ENCODE measurements at places on chromosomes 6 and 20.

- DNase-seq: no peak
Observed at GRCh38 chr6:1987640-1988039, 257.8 kb downstream of the GMDS start.

DNA sequence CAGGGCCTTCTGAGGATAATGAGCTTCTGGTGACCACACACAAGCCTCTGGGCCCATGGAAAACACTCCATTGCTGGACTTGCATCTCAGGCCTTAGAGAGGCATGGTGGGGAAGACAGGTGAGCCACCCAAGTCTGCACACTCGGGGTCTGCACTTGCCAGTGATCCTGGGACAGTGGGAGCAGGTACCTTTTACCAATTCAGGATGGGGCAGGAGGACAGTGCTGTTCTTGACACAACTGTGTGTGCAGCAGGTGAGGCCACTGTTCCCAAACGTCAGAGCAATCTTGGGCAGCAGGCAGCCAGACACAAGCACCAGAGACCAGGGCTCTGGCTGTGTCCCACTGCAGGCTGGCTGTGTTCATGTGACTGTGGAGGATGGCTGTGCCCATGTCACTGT, 221.3 kb downstream of the ERMARD start:
- DNase-seq: no peak

DNA sequence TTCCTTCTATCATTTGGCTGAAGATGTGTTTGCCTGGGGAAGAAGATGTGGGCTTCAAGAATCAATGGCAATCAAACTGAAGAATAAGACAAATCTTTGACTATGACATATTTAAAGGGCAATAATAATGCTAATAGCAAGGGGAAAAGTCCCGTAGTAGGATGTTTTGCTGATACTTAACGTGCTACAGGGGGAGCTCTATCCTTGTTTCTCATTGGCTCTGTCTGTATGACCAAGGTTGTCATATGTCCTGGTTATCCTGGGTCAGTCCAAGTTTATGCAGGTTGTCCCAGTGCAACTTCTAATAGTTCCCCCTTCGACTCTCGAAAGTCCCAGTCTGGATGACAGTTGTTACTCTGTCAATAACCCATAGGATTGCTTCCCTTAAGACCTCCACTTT, 321.3 kb downstream of the DHX35 start:
- DNase-seq: no peak

GRCh38 chr20:22052025-22052650, 346.7 kb downstream of the PAX1 start:
- no peak for DNase-seq

GRCh38 chr20:64035066-64035932, 683 bp upstream of the C20orf204 start:
- peak; percentile 59 for DNase-seq

DNA sequence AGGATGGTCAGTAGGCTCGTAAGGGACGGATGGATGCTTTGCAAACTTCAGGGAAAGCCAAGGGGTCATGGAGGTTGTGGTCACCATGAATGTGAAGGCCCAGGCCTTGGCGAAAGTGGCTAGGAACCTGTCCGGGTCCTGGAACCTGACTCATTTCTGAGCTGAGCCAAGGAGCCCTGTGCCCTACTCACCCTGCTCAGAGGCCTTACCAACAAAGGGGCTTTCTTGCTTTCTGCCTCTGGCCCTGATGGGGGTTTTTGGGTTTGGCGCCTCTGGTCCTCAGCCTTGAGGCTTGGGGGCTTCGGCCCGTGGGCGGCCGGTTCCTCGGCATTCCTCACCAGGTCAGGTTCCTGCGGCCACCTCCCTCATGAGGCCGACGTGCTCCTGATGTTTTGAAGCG, 155.1 kb downstream of the DTNBP1 start:
- DNase-seq: no peak

DNA sequence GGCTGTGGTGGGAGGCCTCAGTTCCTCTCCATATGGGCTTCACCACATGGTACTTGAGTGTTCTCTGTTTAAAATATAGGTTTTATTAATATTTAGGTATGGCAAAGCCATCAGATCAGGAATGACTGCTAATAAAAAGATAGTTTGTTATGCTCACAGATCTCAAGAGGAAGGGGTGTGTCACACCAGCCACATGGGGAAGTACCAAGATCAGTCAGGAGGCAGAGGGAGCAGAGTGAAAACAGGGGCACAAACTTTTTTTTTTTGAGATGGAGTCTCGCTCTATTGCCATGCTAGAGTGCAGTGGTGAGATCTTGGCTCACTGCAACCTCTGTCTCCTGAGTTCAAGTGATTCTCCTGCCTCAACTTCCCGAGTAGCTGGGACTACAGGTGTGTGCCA, 92.1 kb upstream of the GCM1 start:
- no peak for DNase-seq

DNA sequence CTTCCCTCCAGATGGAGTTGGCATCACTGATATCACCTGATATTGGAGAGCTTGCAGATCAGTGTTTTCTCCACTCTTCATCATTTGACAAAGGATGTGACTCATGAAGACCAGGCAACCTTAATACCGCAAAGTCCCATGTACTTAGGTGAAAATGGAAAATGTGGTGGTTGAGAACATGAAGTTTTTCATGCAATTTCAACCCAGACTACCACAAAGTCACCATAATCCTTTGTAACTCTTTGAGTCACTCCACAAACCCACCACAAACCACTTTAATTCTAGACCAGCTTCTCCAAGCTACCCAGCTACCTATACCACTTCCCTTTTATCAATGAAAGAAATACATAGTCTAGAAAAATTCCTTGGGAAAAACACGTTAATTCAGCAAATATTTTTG, 7.1 kb downstream of the NHLRC1 start:
- DNase-seq: peak; percentile 7

DNA sequence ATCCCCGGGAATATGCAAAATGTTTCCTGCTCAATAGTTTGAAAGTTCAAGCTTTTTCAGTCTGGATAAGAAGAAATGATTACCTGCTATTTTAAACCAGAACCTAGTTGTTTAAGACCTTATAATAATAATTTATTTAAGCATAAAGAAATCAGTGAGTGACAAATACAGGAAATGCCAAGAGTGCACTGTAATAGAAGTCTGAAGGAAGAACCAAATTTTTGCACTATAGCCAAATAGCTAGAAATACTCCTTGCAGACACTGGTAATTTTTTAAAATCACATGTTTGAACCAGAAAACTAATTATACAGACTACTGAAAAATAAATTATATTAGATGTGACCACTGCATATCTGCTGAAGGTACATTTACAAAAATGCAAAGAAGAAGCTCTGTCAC, 93.2 kb downstream of the MMS22L start:
- no peak for DNase-seq

- DNase-seq: no peak
Observed at GRCh38 chr20:52493171-52493721, 301.7 kb upstream of the ZFP64 start.

DNA sequence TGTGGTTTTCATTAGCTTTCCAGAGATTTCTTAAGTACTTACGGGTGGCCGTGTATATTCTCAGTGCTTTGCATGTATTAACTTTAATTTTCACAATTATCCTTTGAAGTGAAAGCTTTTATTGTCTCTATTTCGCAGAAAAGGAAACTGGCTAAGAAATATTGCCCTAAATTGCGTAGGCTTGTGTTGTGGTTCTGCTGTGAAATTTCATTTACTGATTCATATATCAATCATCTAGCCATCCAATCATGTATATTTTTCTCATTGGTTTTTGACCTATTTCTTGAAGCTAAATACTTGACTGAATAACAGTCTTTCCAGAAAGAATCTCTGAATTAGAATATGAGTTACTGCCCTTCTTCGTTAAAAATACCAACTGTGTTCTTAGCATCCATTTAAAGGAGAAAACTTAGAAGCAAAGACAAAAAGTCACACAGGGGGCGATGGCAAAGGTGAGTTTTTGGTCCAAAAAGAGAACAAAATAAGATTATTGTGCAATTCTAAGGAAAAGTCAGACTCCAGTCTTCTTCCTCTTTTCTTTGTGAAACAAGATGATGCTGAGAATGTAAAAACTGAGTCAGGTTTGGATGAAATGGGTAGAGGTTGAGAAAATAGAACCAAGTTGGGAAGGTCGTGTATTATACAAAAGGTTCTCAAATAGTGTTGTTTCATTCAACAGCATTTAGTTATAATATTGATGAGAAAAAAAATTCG, 1.4 kb downstream of the CYB5R4 start:
- DNase-seq: no peak

DNA sequence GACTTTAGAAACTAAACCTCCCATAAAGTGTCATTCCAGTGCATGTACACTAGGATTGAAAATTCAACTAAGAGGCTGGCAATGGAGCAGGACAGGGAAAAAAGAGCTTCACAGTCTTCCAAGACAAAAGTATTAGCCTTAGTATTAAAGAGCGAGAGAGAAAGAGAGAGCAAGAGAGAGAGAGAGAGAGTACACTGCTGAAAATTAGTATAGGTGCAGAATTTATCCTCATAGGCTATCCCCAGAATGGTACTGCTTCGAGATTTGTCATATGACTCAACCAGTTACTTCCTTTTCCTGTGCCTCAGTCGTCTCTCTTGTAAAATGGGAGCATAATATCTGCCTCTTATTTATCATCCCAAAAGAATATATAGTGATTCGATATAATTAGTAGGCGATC, 543.2 kb upstream of the JARID2 start:
- no peak for DNase-seq

DNA sequence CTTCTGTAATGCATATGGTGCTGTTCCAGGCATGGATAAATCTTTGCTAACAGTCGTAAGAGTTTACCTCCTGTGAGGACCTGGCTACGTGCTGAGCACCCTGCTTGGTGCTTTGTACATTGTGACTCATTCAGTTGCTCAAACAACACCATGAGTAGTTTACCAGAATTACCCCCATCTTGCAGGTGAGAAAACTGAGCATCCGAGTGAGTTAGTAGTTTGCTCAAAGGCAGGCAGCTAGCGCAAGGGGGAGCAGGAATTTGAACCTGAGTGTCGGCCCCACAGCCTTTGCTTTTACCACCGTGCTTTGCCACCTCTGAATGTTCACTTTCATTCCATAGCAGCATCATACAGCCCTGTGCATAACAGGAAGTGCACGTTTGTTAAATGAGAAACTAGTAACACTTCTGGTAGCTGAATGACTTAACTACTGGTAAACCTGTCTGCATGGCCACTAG, 121.9 kb downstream of the MTHFD1L start:
- peak; percentile 57 for DNase-seq

DNA sequence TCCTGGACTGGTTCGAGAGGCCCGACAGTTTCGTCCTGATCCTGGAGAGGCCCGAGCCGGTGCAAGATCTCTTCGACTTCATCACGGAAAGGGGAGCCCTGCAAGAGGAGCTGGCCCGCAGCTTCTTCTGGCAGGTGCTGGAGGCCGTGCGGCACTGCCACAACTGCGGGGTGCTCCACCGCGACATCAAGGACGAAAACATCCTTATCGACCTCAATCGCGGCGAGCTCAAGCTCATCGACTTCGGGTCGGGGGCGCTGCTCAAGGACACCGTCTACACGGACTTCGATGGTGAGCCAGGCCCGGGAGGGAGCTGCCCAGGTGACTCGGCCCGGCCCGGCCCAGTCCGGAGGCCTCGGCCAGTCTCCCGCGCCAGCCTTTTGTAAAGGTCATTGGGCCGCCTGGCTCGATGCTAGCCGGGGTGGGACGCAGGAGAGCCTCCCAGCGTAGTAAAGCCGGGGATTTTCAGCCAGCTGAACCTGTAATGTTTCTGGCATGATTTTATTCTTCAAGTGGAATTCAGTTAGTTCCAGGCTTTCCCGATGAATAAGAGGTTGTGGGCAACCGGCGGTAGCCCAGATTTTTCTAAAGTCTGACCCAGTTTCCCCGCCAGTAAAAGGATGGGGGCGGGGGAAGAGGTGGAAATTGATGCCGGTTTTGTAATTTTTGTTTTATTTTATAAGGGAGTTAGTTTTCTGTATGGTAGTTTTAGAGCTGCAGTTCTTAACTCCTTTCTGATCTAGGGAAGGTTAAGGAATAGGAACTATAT, 1.4 kb downstream of the PIM1 start:
- DNase-seq: peak; percentile 28

Measured in activated T-helper 1 cell treated with anti-CD3 and anti-CD28 coated beads, Interleukin-12 subunit alpha, Interleukin-12 subunit beta, Interleukin-2, Interleukin-4 antibody, amounts not matched to agents 30 ng/mL and 10 ng/mL and 1 ng/mL, durations not matched to agents 14 hours and 24 hours and 36 hours (primary cell).